T47D (cell line): ENCODE measurements at places on chromosomes 2 and 18.

DNA sequence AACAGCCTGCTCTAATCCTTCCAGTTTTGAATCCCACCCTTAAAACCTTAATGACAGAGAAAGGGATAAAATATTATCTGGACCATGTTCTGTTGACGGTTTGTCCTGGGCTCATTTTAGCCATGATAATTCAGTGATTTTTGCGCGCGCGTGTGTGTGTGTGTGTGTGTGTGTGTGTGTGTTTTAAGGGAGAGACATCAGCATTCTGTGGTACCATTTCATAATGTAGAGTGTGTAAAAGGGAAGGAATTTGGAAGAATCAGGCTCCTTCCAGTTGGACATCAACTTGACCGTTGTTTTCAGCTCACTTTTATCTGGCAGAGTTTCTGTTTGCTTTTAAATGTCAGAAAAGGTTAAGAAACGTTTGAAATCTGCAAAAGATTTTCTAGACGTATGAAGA is 535.5 kb downstream of the TNS1 start:
- DNase-seq, result no peak

GRCh38 chr2:170322140-170322766 is 144.3 kb downstream of the MYO3B start:
- DNase-seq, result no peak

DNA sequence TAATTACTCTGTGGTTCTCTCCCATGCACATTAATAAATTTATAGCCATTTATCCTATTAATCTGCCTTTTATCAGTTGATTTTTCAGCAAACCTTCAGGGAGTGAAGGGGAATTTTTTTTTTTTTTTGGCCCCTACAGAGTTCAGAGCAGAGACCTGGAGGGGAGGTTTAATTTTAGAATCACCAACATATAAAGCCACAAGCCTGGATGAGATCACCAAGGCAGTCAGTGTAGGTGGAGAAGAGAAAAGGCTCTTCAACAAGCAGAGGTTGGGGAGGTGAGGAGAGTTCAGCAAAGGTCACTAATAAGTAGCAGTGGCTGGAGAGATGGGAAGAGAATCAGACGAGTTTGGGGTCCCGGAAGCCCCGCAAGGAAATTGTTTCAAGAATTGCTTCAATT is 48.4 kb upstream of the SPTBN1 start:
- DNase-seq, result no peak

DNA sequence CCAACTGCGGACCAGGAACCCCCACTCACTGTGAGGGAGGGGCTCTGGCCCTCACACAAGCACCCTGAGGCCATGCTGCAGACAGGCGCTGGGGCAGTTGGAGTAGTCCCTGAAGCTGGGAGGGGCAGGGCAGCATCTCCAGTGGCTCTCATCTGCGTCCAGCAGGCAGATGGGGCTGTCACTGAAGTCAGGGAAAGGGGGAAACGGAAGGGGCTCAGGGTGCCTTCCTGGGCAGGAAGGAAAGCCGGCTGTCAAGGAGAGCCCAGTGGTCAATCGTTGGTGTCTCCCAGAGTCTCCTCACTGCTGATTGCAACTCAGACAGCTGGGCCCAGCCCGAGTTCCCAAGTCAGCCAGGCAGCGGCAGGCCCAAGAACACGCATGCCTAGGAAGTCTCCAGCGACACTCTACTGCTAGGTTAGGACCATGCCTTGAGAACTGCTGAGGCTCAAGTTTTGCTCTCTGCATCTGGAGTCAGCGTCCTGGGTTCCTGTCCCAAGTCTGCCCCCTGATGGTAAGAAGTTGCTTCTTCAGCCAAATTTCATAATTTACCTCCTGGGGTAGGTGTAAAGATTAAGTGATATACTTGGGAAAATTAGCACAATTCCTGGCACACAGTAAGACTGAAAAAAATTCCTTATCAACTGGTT is 27.4 kb upstream of the NMUR1 start:
- peak; percentile 54 for DNase-seq

GRCh38 chr2:199982126-199982843 is 26.9 kb downstream of the MAIP1 start:
- DNase-seq, result no peak

DNA sequence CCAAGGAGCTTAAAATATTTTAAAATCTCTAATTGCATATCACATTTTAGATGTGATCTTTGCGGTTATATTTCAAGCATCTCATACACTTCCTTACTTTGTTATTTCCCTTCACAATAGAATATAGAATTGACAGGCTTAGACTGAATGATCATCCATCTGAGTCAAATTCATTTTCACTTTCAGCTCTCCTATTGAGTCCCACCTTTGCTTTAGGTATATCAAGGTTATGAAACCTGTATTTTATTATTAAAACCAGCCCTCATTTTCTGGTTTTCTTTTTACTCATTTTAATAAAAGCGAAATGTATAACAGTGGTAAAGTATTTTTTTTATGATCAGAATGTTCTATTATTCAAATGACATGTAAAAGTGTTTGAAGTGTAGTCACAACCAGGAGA is 162.9 kb upstream of the KYNU start:
- DNase-seq, result no peak
